ENCODE measurements at places on chromosomes 3 and 15.

DNA sequence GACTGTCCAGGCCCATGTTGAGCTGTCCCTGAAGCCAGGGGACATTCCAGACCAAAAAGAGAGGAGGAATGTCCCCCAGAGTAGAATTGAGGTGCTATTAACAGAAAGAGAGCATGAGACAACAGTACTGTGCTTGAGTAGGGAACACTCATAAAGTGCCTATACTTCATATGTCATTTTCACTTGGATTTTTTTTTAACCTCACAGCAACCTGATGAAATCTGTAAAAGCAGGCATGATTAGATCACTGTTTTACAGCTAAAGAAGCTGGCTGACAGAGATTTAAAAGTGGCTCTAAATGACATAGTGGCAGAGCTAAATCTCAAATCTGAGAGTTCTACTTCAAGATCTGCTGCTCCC lies 18.8 kb downstream of the PODXL2 start:
- DNase-seq, result no peak

DNA sequence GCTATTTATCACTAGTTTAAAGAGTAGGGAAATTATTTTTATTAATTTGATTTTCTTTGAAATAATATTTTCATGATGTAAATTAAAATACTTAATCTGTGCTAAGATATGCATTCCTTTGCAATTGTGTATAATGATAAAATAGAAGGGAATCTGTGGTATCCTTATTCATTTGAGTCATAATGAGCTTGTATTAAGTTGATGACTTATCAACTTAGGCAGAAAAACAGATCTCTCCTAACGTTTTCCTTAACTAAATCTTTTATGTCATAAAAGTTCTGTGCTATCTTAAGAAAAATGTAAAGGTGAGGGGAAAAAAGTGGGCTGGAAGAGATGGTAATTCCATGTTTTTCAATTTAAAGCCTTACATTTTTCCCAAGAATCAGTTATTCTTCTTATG lies 1.9 kb downstream of the FGF7 start:
- no peak for DNase-seq

DNA sequence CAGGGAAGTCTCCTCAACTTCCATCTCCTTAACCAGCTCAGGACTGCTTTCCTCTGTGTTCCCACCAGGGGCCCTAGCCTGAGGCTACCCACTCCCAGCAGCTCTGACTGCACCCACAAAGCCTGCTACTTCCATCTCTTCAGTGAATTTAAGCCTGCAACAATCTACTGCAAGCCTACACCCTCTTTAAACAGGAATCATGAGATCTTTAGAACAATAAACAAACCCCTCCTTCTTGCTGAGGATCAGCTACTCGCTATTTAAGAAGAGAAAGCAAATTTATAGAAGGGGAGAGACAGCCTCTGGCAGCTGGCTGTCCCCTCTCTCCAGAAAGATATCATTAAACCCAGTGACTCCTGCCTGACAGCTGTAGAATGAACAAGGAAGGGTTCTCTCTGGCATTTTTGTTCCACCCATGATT lies 51.9 kb downstream of the ARHGAP31 start:
- DNase-seq, result no peak

DNA sequence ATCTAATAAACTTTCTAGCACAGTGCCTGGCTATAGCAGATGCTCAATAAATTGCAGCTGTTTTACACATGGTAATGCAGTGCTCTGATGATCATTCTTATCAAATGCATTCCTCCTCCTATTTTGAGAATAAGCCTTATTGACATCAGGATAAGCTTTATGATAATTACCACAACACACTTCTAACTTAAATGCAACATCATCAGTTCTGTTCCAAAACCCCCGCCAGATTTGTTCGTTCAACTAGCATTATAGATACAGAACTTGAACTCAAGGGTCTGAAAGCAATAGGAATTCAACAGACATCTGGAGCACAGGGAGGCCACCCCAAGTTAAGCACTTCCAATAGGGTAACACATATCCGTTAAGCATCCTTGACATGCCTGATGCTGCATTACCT lies 684.4 kb upstream of the LMCD1 start:
- DNase-seq, result no peak

- DNase-seq, result no peak
These were observed 646 bp upstream of the SLC35G2 start for GRCh38 chr3:136818191-136818768.

DNA sequence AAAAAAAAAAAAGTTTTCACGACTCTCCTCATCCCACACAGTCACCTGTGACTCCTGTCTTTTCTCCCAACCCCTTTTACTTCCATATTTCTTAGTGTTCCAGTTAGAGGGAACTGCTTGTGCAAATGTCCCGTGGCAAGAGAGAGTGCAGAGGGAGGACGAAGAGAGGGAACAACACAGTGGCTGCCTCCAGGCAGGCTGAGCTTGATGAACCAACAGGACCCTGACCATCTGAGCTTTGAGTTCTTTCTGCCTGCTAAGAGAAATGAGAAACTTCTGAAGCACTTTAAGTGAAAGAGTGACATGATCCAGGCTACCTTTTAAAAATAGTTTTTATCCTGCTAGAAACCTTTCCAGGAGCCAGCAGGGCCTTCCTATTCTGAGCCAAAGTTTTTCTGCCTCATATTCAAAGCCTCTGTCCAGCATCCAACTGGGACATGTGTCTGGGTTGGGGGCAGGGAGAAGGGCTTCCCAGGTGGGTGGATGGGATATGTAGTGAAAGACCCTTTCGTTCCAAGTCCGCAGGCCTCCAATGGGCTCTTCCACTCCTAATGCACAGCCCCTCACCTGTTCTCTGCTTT lies 239.9 kb downstream of the OPA1 start:
- DNase-seq, result no peak

DNA sequence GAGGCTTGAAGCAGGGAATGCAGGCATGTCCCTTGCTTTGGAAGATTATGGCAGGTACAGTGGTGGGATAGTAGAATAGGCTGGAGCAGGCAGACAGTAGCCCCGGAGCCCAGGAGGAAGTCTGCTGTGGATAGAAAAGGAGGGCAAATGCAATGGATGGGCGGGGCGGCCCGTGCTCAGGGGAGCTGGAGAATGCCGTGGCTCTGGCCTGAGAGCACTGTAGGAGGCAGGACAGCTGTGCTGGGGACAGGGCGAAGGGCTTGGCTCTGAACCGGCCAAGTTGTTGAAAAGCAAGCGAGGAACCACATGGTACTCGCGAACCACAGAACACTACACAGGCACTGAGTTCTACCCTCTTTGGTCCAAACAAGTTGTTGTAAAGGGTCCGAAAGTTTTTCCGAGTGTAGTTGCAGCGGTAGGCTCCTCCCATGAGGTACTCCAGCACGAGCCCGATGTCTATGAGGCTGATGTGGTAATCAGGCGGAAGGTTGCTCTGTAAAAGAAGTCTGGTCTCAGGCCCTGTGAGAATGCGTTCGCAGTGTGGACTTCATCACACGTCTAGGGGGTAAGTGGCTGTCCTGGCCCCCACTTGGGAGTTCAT lies 54.7 kb downstream of the TRPM1 start:
- no peak for DNase-seq

GRCh38 chr15:101497484-101498034 lies 8.1 kb upstream of the PCSK6 start:
- DNase-seq, result no peak

DNA sequence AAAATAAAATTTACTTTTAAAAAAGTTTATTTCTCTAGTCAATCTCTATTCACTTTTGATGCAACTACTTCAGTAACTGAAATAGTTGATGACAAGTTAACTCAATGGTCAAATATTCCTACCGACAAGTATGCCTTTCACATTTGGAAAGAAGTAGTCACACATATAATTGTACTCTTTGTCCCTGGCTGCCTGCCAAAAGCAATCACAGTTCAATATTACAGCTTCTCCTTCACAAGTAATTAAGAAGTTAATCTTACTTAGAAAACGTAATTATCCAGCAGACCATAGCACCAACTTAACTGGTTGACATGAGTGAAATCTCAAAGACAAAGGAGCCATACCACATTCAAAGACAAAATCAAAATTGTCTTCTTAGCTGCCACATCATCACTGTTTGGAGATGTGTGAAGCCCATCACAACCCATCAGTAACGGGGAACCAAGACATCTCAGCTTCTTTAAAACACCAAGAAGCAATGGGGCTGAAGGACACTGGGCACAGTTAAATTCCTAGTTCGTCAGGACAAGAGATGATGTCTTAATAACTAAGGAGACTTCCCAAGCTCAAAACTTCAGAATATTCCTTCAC lies 86.1 kb downstream of the PLCH1 start:
- no peak for DNase-seq

GRCh38 chr3:169759256-169759655 lies 5.6 kb downstream of the TERC start:
- no peak for DNase-seq

DNA sequence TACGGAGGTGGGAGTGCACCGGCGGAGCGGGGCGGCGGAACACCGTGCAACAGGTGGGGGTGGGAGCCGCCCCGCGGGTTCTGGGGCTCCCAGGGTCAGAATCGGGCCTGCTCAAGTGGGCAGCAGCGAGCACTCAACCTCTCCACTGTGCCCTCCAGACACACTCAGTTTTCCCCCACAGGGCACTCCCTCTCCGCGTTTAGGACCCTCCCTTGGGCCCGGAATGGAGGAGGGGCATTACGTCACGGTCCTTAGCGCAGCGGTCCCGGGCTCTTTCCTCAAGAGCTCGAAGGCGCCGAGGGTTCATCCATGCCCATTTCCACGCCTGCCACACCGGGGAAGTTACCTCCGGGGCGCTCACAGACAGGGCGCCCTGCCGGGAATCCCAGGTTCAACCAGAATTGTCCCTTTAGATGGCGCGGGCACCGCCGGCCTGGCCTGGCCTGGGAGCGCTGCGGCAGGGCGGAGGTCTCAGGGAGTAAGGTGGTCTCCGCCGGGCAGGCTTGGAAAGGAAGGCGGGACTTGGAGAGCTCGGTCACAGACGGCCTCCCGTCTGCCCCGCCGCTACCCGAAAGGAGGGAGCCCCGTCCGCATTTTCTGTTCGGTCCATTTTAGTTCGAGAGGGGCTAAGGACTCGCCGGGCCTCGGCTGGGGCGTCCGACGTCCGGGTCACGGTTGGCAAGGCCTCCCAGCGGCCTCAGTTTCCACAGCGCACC lies 5.1 kb downstream of the RNU6-1 start:
- DNase-seq, result no peak

GRCh38 chr3:142839831-142840230 lies 49.1 kb downstream of the PCOLCE2 start:
- DNase-seq, result no peak

- no peak for DNase-seq
These were observed 23.7 kb upstream of the THSD4 start for GRCh38 chr15:71091601-71092000.

GRCh38 chr3:127746400-127747057 lies 73.8 kb downstream of the ABTB1 start:
- no peak for DNase-seq

- peak; percentile 75 for DNase-seq
These were observed 36.4 kb upstream of the TRIM71 start for GRCh38 chr3:32781211-32781968.

DNA sequence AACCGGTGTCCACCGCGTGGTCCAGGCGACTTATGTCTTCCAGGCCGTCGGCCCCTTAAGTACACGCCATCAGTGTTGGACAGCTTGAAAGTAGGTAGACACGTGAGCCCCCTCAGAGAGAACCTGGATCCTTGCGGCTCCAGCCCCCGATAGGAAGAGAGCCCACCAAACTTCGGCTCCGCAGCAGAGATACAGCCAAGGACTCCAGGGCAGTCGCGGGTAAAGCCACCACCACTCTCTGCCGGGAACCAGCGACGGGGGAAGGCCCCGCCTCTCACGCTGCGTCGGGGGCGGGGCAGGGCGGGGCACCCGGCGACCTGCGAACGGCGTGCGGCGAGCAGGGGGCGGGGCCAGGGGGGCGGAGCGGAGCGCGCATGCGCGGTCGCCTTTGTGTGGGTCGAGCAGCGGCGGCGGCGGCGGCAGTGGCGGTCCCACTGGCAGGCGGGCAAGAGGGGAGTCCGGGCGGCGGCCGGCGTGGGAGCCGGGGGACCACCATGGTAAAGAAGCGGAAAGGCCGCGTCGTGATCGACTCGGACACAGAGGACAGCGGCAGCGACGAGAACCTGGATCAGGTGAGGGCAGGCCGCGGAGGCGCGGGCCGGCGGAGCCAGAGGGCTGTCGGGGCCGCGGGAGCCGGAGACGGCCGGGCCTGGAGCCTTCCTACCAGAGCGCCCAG lies at the start of gene RTF1:
RTF1 (plus strand) TSS at position 354 of the 676 bp plus-strand sequence; CDS start at position 375, 21 bp downstream.
- peak; percentile 92 for DNase-seq

DNA sequence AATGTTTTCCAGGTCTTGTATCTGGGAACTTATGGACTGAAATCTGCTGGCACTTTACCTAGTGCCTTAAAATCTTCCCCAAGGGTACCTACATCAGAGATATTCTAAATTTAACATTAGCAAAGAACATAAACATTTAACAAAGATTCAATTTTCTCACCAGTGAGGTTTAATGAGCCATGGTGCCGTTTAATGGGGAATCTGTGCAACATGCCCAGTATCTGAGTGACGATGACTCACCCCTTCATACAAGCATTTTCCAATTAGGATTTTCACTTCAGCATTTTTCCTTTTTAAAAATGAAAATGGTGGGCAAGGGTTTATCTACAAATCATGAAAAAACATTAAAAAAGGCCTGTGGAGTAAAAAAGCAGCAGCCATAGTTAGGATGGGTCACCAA lies 189.4 kb downstream of the SLC9A9 start:
- no peak for DNase-seq

- no peak for DNase-seq
These were observed 4.3 kb upstream of the LRRK1 start for GRCh38 chr15:100914876-100915275.

DNA sequence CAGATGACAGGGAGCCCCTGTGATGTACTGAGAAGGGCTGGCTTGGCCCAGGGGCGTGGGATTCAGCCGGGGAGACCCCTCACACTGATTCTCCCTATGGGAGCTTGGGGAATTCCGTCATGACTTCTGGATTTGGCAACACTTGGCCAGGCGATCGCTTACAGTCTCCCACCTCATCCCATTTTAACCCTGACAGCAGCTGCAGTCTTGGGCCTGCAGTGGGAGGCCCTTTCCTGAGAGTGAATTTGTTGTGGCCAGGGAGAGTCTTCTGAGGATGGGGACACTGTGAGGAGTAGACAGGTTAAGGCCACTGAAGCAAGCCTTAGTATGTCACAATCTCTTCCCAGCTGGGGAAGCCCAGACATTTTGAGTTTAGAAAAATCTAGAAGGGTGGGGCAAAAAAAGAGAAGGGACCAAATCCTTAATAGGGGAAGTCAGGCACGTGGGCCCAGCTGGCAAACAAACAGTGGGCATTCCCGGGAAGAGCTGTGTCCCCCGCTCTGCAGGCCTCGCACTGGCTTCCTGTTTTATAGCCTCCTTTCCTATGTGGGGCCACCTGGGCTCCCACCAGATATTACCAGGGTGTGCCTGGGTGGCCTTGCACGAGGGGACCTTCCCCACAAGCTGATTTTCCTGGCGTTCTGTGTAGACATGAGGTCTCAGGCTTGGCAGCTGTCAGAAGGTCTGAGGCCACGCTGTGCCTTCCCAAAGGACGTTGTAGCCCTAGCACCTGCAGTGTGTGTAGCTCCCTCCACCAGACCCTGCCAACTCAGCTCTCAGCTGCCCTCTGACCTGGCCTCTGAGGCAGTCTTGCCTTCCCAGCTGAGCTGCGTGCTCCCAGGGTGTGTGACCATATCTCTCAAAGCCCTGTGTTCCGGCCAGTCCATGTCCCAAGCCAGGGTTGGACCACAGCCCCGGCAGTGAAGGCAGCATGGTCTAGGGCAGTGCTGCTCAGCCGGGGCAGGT lies 64.5 kb downstream of the FEM1B start:
- no peak for DNase-seq

Measured in renal pelvis (tissue), 12 donors.